GM13977 (cell line): ENCODE measurements at places on chromosomes 6 and 20.
A peak's percentile ranks its signal among the peaks of the same experiment; 100 is the strongest.

- DNase-seq, result no peak
These were observed 162.5 kb downstream of the VEGFA start for GRCh38 chr6:43932259-43933147.

GRCh38 chr6:31655349-31656237, at the start of gene APOM:
Gene APOM (plus strand): TSS chr6:31655894. CDS start chr6:31655967, 73 bp downstream.
- DNase-seq, result no peak

- DNase-seq, result peak; percentile 73
These were observed 48.4 kb downstream of the CEP43 start for GRCh38 chr6:167047554-167047953.

DNA sequence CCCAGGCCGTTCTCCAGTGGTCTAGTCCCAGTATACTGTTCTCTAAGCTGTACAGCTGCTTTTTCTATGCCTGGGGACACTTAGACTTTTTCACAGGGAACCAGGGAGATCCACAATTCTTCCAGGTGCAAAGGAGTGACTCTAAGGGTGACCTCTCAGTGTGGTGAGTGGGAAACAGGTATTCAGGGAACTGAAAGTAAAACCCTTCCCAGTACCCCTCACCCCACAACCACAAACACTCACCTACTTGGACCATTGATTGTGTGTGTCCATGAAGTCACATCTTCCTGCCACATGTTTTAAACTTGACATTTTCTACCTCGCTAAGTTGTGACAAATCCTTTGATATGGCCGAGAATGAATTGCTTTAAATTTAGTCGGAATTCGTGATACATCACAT, 183.6 kb downstream of the CLIC5 start:
- DNase-seq, result no peak

DNA sequence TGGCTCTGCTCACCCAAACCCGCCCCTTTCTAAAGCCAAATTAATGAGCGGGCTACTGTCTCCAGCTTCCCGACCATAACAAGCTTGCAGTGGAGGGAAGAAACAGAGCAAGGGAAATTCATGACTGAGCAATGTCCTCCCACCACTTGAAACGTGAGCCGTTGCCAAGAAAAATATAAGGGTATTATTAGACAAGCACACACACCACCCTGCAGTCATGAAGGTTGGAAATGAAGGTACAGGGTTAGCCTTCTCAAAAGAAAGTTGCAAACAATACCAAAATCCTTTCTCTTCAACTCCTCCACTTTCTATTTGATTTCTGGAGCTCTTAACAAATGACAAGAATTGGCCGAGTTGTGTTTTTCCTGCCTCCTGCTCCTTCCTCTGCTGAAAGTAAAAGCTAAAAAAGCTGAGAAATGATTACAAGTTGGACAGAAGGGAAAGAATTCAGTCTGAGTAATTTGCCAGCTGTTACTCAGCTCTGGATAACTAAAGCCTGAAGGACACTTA, 151.1 kb upstream of the B3GAT2 start:
- no peak for DNase-seq

GRCh38 chr20:62233684-62234083, 4.6 kb upstream of the OSBPL2 start:
- no peak for DNase-seq

DNA sequence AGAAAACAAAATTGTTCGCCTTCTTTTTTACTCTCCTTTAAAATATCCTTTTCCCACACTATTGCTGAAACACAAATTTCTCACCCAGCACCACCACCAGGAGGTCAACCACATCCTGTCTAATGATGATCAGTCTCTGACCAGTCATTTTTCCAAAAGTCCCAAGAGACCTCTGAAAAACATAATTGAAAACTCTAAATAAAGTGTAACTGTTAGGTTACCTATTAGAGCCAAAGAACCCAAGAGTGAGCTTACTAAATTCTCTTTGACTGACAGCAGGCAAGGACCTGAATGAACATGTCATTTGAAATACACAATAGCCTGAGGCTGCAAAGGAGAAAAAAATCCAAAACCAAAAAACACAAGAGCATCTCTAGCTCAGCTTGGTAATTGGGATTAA, 735.4 kb downstream of the CBLN4 start:
- no peak for DNase-seq

- no peak for DNase-seq
These were observed 4.5 kb downstream of the DLL1 start for GRCh38 chr6:170286246-170286933.

DNA sequence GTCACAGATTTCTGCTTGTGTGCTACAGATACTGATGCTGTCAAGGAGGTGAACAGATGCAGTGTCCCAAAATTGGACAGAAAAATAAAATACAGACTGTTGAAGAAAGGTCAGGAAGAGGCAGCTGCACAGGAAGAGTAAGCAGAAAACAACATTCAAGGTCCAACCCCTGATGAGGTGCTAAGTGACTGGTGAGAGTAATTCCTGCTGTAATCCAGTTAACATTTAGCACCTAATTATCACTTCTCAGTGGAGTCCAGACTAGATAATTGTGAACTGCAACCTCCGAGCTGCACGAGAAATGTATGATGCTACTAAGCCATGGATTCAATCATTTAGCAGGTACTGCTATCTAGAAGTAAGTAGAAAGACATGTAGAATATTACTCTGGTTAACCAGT, 36.3 kb upstream of the NRSN1 start:
- no peak for DNase-seq

DNA sequence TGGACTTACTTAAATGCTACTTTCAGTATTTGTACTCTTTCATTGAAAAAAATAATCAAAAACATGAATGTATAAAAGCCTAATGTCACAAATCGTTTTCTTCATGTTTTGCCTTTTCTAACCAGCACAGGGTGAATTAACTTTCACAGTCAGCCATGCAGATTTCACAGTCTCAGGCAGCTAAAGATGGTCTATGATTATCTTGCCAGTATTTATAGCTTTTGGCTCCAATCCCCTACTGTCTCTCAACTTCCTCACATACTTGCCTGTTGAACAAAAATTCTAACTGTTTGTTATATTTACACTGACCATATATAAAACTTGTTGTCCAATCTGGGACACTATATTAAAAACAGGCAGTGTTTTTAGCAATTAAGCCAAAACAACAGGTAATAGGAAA, 358.2 kb downstream of the ARHGAP18 start:
- no peak for DNase-seq

GRCh38 chr20:41390889-41391288, 24.3 kb upstream of the EMILIN3 start:
- DNase-seq, result no peak

GRCh38 chr20:25014816-25015215, 22.3 kb upstream of the APMAP start:
- no peak for DNase-seq

DNA sequence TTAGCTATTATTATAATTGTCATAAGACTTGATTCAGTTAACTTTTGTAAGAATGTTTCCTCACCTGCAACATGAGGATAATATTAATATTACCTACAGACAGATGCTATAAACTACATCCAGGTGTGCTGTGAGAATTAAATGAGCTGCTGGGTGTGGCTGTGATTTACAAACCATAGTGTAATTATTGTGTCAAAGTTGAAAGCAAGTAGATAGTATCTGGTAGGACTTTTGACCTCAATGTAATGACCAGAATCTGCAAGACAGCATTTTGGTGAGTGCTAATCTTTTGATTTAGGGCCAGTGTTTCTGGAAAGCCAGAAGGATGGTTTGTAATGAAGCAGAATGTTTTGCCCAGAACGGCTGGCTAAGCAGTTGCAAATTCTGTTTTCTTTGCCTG, 162.5 kb downstream of the TRMT11 start:
- DNase-seq, result no peak

GRCh38 chr6:49551866-49552129, 1.3 kb downstream of the C6orf141 start:
- DNase-seq, result peak; percentile 56

DNA sequence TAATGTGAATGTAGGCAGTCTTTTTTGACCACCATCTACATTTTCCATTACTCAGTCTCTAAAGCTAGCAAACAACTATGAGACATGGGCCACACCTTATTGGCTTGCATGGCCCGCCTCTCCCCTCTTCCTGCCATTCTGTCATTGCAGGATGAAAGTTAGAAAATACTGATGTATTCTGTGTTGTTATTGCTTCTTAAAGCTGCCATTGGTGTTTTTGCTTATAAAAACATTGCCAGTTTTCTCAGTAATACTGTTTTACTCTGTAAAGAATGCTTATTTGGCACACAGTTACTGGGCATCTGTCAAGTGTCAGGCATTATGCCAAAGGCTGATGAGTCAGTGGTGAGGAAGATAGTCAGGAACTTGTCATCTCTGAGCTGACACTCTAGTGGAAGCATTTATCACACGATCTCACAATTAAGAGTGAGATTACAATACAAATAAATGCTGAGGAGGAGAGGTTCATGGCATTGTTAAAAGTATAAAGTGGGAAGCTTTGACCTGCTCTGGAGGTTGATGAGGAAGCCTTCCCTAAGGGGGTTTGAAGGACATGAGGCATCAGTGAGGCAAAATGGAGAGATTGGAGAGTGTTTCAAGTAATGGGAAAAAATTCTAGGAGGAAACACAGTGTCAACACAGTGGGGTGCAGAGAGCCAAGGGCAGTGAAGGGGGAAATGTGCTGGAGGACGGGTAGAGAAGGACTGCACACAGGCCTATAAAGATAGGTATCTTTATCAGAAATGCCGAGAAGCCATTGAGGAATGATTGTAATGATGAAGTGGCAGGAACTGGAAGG, 14.7 kb downstream of the KLHL32 start:
- no peak for DNase-seq

DNA sequence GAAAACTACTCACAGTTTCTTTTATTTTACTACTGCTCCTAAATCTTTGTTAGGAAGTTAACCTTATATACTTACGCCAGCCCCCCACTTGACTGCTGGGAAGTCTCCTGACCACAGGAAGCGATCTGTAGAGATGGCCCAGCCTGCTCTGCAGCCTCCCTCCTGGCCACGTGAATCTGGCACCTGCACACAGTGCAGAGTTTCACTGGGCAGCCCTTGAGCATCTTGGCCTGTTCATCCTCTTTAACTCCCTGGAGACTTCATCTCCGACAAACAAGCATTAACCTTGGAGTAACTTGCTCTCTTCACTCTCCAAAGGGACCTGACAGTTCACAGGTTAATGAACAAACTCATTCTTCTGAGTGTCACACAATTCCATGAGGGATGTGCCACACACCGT, 294.1 kb downstream of the BTBD9 start:
- DNase-seq, result no peak

- DNase-seq, result no peak
These were observed 350.3 kb downstream of the KIF16B start for GRCh38 chr20:16222859-16223411.

DNA sequence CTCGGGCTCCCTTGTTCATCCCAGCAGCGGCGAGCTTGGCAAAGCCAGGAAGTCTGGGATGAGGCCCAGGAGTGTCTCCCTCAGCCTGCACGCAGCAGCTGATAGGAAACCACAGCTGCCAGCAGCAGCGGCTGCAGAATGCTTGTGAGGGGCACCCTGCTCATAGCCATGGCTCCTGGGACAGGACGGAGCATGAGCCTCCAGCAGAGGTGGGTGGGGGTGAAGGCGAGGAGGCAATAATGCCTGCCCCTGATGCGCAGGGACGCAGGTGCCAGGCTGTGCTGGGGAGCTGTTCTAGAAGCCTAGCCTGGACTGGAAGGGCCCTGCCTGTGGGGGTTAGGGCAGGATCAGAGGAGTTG, 157.9 kb downstream of the CD83 start:
- DNase-seq, result no peak

GRCh38 chr6:162973151-162973872, 245.5 kb downstream of the PACRG start:
- no peak for DNase-seq

- DNase-seq, result no peak
These were observed 22.3 kb downstream of the HLA-DOB start for GRCh38 chr6:32794510-32794909.

GRCh38 chr20:23528867-23529431, 38.0 kb downstream of the CST8 start:
- DNase-seq, result no peak

DNA sequence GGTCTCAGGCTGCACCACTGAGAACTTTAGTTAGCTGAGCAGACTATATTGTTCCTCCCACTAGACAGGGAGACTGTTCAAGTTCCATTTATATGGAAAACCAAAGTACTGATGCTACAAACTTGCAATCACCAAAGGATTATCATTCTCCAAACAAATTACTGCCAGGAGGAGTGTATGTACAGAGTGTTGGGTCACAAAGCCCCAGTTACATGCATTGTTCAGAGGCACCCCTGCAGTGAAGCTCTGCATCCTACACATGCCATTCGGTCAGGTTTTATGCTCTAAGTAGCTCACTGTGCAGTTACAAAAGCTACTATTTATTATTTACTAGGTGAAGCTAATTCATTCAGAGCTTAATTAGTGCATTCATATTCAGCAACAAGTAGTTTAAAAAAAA, 75.8 kb downstream of the SMLR1 start:
- DNase-seq, result no peak

- DNase-seq, result peak; percentile 72
These were observed 76.4 kb upstream of the RNF24 start for GRCh38 chr20:4091490-4092479.

DNA sequence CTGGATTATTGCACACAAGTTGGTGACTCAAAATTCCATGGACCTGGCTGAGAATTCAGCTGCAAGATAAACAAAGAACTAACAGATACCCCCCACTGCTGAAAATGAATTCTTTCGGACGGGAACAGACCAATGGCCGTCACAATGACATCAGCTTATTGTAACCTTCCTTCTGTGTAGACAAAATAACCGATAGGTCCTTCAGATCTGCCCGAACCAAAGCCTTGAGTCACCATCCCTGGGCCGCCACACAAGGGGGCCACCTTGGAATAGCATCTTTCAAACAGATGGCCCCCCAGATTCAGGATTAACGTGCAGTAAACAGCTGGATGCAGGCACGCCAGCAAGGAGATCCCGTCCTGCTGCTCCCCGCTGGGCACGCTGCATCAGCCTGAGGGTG, 214.0 kb upstream of the EXOC2 start:
- DNase-seq, result no peak

GRCh38 chr20:3164043-3164762, 4.5 kb upstream of the FASTKD5 start:
- no peak for DNase-seq

DNA sequence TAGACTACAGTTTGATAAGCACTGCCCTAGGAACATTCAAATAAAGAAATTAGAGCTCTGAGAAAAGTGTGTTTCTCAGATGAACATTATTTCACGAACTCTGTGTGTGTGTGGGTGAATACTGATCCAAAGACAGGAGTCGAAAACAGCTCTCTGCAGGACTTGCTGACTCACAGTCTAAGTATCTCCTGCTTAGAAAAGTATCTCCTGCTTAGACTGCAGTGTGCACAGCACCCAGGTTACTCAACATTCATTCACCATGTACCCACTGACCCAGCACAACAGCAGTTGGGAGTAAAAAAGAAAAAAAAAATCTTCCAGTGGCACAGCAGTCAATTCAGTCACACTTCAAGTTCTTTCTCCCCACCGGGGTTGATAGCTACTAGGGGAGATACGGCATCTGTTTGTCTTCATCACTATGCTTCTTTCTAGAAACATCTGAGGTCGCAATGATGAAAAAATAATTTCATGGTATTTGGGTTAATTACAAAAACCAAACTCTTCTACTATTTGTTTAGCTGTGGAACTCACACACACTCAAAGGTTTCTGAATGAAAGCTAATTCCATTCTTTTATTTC, 48.0 kb downstream of the GCLC start:
- no peak for DNase-seq

GRCh38 chr6:81309811-81310210, 442.7 kb downstream of the TENT5A start:
- no peak for DNase-seq
